Left ventricle myocardium superior (tissue), 1 donor: ENCODE measurements at places on chromosomes 4 and X. TPM values are rescaled to one million over a fixed set of nuclear protein-coding genes. Genes with fewer than 3 reads are reported as not detected.

DNA sequence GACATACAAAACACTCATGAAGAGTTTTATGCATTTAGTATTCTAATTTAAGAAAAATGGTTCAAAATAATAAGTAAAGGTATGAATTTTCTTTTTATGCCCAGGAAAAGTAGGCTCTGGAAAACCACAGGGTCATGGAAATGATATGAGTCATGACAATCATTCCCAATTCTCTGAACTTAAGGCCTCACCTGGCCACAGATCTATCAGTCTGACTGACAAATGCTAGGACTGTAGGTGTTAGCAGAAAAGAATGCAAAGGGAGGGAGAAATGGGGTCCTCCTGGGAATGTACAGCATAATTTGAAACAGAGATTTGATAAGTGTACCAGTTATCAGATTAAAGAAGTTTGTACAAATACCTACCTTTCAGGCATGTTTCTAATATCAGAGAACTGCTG, 270.5 kb upstream of the ARSJ start:
- no peak for DNase-seq

GRCh38 chr4:97998203-97998602, 145.1 kb downstream of the STPG2 start:
- DNase-seq = no peak

DNA sequence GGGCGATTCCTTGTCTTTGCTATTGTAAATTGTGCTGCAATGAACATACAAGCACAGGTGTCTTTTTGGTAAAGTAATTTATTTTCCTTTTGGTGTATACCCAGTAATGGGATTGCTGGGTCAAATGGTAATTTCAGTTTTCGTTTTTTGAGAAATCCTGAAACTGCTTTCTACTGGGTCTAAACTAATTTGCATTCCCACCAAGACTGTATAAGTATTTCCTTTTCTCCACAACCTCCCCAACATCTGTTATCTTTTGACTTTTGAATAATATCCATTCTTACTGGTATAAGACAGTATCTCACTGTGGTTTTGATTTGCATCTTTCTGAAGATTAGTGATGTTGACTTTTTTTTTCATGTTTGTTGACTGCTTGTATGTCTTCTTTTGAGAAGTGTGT, 2506.0 kb downstream of the PCDH7 start:
- DNase-seq = no peak

DNA sequence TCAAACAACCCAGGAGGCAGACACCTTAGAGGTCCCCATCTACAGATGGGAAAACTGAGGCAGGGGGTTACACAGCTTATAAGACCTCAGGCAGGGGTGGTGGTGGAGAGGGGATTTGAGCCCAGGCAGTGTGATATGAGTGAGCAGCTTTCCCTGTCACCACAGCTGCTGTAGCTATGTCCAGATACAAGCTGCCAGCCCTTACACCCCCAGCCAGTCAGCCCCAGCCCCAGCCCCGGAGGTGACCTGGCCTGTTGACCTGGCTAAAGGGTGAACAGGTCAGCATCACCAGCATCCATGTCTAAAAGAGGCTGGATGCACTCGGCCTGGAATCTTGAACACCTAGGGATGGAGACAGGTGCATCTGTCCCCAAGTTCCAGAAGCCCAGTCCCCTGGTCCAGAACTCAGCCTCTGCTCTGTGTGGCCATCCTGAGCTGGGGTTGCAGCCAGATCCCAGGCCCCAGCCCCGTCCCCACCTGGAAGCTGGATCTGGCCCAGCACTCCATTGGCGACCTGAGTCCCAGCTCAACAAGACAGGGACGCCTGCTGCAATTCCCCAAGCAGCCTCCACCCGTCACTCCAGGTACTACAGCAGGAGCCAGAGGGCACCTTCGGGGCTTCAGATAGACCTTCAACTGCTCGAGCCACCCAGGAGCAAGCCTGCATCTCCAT, 89.5 kb downstream of the JAKMIP1 start:
- no peak for DNase-seq

- DNase-seq = no peak
Measured at GRCh38 chr4:182808673-182809416, 108.3 kb downstream of the DCTD start.

- peak; percentile 44 for DNase-seq
Measured at GRCh38 chrX:79366873-79367749, at the start of gene ITM2A. Gene ITM2A (minus strand): TSS chrX:79367334. CDS start chrX:79367215, 119 bp downstream.

The VGLL1 gene
- not detected for total RNA-seq

DNA sequence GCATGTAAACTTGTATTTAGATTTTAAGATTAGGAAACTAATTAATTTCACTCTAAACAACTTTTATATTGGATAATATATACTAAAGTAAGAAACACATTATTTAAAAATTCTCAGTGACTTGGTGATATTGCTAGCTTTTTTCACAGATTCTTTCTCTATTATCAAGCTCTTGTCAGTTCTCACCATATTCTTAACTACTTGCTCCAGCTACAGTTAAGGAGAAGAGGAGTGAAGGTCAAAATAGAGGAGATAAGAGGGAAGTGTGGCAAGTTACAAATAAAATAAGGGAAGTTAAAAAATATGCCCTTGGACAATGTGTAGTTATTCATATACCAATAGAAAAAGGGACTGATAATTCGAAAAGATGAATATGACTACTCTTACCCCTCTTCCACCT, 34.7 kb upstream of the NAF1 start:
- no peak for DNase-seq

- DNase-seq = no peak
Measured at GRCh38 chrX:18290200-18290599, 64.3 kb downstream of the SCML2 start.

DNA sequence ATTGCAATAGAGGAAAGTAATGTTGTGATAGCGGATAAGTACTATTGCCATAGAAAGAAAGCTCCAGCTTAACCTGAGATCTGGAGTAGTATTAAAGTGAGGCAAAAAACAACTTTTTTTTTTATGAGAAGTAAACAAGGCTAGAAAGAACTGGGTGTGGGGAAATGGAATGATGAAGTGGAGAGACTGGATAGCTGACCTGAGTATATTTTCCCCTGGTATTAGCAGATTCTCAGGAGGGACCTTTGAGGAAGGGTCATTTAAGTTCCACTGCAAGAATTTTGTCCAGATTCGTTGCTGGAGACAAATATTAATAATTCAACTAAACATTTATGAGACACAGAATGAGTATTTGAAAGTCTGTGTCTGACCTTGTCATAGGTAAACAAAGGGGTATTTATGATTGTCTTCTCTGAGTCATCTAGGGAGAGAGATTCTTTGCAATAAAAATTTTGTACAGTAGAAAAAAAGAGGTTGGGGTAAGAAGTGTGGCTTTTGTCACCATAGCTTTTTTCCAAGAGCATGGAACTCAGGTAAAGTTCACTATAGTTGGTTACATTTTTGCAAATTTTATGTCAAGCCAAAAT, 2095.9 kb downstream of the ARAP2 start:
- DNase-seq = no peak

The MFAP3L gene
- 3.9 TPM for total RNA-seq

- no peak for DNase-seq
Measured at GRCh38 chr4:118857760-118858159, 21.8 kb upstream of the SEC24D start.

- no peak for DNase-seq
Measured at GRCh38 chrX:9462456-9462855, 2.4 kb upstream of the TBL1X start.

- DNase-seq = no peak
Measured at GRCh38 chrX:149230689-149231088, 274.4 kb downstream of the IDS start.

GRCh38 chr4:153533387-153533786, 67.2 kb downstream of the TMEM131L start:
- DNase-seq = no peak

The CYBB gene
- total RNA-seq = 20.4 TPM

DNA sequence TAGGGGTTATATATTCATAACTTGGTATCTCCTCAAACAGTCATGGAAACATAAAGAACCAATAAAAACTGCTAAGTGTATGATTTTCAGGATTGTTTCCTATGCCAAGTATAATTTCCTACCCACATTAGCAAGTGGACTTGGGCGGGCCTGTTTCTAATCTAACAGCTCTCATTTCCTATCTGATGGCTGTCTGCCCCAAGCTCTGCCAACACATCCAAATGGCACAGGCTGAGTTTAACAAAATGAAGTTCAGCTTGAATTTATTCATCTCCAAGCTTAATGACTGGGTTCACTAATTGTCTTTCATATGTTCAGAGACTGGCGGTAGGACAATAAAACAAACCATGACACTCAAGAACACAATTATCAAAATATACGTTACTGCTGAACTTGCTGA, 55.5 kb upstream of the S100G start:
- DNase-seq = no peak

- peak; percentile 34 for DNase-seq
Measured at GRCh38 chrX:1385253-1386223, 6.4 kb downstream of the SLC25A6 start.

GRCh38 chrX:70046978-70047377, 2.8 kb downstream of the AWAT2 start:
- DNase-seq = no peak

DNA sequence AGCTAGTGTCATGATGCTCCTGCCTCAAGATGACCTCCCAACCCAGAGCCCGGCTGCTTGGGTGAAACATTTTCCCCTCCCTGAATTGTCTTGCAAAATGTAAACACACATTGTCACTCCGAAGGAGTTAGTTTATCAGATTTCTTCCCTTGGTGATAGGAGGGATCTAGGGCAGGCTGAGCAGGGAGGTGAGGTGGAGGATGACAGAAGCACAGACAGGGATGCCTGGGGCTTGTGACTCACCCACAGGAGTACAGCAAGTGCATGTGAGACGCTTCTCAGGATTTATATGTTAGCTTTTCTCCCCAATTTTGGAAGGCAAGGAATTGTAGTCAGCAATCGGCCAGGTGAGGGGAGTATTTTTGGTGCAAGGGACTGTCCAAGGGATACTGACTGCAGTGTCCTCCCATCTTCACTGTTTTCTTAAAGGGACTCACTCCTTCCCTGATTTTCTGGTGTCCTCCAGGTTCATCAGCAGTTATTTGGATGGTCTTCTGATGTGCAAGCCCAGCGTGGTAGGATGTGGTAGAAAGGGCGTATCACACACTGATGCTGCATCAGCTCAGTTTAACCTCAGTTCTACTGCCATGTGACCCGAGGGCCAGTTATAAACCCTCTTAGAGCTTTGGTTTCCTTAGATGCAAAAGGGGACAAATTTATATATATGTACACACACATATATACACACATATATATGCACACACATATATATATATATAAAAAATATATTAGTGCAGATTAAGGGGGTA, 46.2 kb upstream of the IGFBP7 start:
- DNase-seq = no peak

- DNase-seq = no peak
Measured at GRCh38 chrX:109535578-109535977, 1.1 kb upstream of the NXT2 start.
